Left kidney (tissue), 8 donors: ENCODE measurements at places on chromosomes 5 and 9.
A peak's percentile ranks its signal among the peaks of the same experiment; 100 is the strongest.

DNA sequence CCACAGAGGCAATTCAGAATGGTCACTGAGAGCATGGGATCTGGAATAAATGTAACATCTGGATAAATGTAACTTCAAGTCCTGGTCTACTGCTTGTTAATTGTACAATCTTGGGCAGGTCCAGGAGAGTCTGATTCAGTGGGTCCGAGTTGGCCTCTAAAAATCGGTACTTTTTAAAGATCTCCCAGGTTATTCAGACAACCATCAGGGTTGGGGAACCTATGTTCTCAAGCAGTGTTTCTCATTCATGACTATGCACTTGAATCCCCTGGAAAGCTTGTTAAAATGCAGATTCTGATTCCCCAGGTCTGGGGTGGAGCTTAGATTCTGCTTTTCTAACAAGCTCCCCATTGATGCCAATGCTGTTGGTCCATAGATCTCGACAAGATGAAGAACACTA, 14.8 kb downstream of the ANXA1 start:
- no peak for DNase-seq

DNA sequence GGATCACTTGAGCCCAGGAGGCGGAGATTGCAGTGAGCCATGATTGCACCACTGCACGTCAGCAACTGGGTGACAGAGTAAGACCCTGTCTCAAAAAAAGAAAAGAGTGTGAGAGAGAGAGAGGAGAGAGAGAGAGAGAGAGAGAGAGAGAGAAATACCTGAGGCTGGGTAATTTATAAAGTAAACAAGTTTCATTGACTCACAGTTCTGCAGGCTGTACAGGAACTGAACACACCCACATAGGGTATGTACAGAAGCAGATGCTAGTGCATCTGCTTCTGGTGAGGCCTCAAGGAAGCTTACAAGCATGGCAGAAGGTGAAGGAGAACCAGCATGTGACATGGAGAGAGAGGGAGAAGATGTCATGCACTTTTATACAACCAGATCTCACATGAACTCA, 46.4 kb upstream of the CHD1 start:
- no peak for DNase-seq

GRCh38 chr9:37575921-37576721, at the start of gene FBXO10:
FBXO10 (minus strand) TSS chr9:37576380; CDS start chr9:37541768, 34,612 bp downstream.
- DNase-seq = peak; percentile 75

DNA sequence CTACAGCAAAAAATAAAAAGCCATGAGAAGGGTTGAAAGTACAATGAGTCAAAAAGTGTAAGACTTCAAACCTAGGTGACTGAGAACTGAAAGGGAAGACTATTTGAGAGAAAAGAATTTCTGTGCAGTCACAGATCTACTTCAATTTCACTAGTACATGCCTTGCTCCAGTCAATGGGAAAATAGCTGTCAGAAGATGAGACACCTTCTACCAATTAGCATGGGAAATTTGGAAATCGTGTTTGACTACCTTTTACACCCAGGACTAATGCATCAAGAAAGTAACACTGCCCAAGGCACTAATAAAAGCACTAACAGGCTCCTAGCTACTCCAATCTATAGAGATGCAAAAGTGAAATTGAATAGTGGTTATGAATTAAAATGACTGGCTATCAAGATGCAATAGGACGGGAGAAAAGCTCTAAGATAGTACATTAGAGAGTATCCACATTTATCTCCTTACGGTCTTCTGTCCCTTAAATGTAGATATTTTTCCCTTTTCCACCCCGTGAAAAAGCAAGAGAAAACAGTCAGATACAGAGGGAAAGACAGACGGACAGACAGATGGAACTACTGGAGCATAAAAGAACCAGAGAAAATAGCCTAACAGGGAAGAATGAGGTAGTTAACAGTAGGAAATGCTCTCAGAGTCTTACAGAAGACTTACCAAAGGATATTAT, 15.2 kb downstream of the ERP44 start:
- DNase-seq = no peak

- DNase-seq = no peak
Observed at GRCh38 chr9:13145340-13145739, 134.2 kb downstream of the MPDZ start.

GRCh38 chr9:80028501-80028900, 456.7 kb downstream of the TLE4 start:
- peak; percentile 4 for DNase-seq

DNA sequence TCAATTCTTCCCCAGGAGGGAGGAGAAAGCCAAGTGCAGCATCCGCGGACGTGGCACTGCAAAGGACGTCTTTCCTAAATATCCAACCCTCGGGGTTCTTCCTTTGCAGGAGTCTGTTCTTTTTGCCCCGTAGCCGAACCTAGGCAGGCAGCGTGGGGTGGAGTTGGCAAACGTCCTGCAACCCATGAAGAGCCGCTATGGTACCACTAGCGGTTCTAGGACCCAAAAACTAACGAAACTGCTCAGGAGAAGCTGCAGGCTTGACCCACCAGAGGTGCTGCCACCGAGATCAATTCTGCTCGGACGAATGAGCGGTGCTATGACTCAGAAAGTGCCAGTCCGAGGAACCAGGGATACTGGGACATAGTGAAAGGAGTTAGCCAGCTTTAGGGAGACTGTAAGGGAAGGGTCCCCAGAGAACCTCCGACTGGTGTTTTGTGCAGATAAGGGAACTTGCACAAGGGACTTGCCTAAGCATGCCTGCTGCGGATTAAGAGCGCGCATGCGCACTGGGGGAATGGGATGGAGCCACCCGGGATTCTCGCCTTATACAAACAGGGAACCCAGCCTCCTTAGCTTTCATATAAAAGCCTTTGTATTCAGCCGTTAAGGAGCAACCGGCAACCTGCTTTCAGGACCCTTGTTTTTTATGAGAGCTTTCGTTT, 32.7 kb downstream of the ANXA2R start:
- DNase-seq = peak; percentile 79

DNA sequence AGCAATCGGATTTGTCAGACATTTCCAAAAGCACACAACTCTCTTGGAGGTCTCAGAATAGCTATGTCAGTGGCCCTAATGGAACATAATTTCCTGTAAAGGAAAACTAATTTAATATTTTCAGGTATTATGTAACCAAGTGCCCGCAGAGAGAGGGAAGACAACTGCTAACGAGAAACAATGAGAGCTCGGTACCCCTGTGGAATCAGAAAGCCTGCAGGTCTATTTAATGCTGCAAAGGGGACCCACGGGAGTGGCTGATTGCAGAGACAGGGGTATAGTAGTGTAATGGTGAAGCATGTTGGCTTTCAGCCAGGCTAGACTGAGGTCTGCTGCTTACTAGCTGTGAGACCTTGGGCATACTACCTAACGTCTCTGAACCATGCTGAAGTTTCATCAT, 508.1 kb upstream of the BRINP1 start:
- no peak for DNase-seq

- DNase-seq = no peak
Observed at GRCh38 chr5:124655251-124655917, 91.1 kb downstream of the ZNF608 start.

DNA sequence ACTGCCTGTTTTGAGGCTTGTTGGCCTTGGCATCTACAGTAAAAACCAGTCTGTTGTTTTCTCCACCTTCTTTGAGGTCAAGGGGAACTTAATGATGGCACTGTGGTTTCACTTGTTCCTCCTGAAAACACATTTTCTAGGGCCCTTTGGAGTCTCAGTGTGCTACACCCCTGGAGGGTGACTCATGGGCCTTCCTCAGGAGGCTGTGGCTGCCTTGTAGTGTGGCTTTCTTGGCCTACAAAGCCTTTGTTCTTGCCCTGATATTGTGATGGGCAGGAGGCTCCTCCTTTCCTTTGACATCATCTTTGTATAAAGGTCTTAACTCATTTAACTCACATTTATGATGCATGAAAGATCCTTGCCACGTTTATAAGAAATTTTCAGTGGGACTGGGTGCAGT, 56.3 kb upstream of the GPBP1 start:
- no peak for DNase-seq

DNA sequence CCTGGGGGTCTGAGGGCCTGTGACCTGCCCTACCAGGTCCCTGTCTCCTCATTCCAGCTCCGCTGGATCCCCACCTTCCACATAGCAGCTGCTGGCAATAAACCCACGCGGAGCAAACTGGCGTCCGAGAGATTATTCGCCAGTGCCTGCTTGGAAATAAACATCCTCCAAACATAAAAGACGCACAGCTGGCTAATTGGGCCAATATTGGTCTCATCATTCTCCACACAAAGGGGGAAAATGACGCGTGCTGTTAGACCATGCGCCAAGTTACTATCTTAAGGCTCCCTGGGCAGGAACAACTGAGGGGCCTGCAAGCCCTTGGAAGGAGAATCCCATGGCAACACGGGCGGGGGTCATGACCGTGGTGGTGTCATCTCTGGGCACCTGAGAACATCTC, 73.3 kb upstream of the SARDH start:
- no peak for DNase-seq

DNA sequence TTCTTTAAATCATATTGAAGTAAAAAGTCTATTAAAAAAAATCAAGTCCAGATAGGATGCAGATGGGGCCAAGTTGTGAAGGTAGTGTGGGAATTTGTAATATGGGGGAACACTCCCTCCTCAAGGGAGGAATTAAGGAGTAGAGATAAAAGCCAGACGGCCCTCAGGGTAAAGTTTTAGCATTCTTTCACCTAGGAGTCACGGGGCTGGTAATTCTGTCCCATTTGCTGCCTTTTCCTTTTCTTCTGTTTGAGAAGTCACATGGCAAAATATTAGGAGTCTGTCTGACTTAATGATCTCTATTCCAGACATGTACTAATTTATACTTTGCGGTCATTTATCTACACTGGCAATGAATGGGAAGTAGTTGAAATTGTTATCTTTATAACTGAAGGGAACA, 61.9 kb downstream of the SNX24 start:
- no peak for DNase-seq

DNA sequence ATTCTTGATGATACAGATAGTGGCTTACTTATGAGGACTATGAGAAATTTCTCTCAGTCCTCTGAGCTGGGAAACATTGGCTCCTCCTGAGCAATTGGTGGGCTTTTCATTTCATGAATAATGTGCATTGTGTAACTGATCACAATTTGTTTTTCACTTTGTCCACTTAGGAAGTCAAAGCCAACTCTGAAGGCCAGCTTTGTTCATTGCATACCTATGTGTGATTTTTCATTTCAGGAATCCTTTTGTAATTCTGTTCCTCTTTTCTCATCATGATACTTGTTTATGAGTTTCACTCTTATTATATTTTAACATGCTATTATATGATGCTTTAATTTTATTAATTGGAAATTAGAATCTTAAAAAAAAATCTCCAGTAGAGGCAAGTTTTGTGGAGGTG, 483.0 kb downstream of the EBF1 start:
- no peak for DNase-seq

- no peak for DNase-seq
Observed at GRCh38 chr9:3956081-3956671, 343.7 kb downstream of the GLIS3 start.

- no peak for DNase-seq
Observed at GRCh38 chr5:74539986-74540385, 100.5 kb downstream of the ENC1 start.

GRCh38 chr5:59187857-59188256, 605.0 kb downstream of the RAB3C start:
- DNase-seq = no peak

- DNase-seq = no peak
Observed at GRCh38 chr5:77129391-77129990, 42.4 kb upstream of the ZBED3 start.

- DNase-seq = no peak
Observed at GRCh38 chr5:132646583-132647266, 11.2 kb upstream of the IL13 start.

DNA sequence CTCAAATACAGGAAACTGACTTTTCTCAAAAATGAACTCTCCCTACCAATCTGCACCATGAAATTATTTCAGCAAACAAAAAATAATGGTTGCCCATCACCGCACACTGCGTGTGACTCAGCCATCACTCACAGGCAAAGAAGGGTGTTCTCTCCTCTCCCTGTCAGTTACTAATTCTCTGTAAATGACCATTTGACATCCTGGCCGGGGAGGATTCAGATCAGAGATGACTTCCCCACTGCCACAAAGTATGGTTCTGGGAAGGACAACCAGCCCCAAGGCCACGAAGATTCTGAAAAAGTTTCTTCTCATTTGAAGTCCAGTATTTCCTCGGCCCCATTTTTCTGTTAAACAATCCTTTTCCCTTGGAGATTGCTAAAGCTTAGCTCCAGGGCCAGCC, 199.4 kb downstream of the AUH start:
- no peak for DNase-seq

DNA sequence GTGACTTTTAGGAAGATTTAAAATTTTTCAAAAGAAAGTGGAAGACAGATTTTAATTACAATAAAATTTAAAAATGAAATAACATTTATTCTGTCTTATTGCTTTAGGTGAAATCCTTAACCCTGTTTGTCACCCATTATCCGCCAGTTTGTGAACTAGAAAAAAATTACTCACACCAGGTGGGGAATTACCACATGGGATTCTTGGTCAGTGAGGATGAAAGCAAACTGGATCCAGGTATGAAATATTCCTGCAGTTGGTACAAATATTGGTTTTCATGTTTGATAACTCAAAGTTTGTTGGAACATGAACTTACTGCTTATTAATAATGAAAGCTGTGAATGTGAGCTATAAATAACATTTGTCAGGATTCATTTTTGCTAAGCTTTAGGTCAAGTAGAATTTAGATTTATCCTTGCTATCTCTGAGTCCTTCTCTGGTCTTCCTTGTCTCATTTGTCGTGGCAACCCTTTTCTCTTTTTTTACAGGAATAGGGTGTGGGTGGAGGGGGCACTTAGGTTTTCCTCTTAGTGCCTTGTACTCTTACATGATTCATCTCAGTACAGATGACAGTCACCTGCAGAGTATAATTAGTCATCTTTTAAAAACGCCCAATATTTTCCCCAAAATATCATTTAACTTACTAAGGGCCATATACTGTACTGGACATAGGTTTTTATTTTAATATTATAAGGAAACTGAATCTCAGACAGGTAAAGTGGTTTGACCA, 95.3 kb upstream of the RASGRF2 start:
- DNase-seq = no peak

GRCh38 chr5:161086461-161086860, 234.4 kb upstream of the ATP10B start:
- no peak for DNase-seq

GRCh38 chr5:181040631-181040945, 522 bp downstream of the BTNL9 start:
- DNase-seq = no peak
